Kidney glomerular epithelial cell (primary cell): ENCODE measurements at places on chromosomes 2 and 18.

- peak; percentile 58 for DNase-seq
Measured at GRCh38 chr2:210189452-210190138, 18.4 kb upstream of the KANSL1L start.

DNA sequence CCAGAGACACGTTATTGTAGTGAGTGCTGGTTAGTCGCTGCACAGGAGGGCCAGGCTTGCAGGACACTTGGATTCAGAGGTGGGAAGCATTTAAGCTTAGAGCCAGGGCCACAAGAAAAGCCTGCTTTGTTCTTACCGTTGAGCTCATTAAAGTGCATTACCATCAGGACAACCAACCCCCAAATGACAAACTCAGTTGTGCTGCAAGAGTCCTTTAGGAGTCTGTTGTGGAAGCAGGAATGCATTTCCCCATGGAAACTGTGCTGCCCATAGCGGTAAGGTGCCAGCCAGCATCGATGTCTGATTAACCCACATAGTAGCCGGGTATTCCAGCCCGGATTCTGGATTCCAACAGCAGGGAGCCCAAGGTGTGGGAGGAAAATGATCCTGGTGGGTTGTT, 23.4 kb upstream of the REEP1 start:
- no peak for DNase-seq

GRCh38 chr18:57397440-57398132, 37.6 kb upstream of the ONECUT2 start:
- no peak for DNase-seq

GRCh38 chr2:160494201-160494644, 616 bp upstream of the RBMS1 start:
- peak; percentile 24 for DNase-seq

- DNase-seq = peak; percentile 27
Measured at GRCh38 chr2:221283896-221284545, 288.1 kb downstream of the EPHA4 start.

GRCh38 chr2:113847144-113847543, 42.7 kb upstream of the ACTR3 start:
- DNase-seq = peak; percentile 66

- DNase-seq = peak; percentile 85
Measured at GRCh38 chr2:214730800-214731407, 78.6 kb downstream of the BARD1 start.

- peak; percentile 58 for DNase-seq
Measured at GRCh38 chr2:938181-939005, 12.3 kb upstream of the SNTG2 start.

- no peak for DNase-seq
Measured at GRCh38 chr2:234940527-234940926, 11.3 kb upstream of the SH3BP4 start.

- DNase-seq = no peak
Measured at GRCh38 chr2:168160897-168161296, 86.5 kb downstream of the STK39 start.

- no peak for DNase-seq
Measured at GRCh38 chr2:206565666-206566065, 76.6 kb upstream of the FAM237A start.

- no peak for DNase-seq
Measured at GRCh38 chr2:185241556-185241955, 497.0 kb upstream of the FSIP2 start.

- no peak for DNase-seq
Measured at GRCh38 chr2:42438685-42439084, 55.1 kb downstream of the KCNG3 start.

GRCh38 chr2:170024721-170025120, 153.2 kb upstream of the MYO3B start:
- DNase-seq = no peak

- no peak for DNase-seq
Measured at GRCh38 chr2:96150007-96150640, 4.9 kb upstream of the DUSP2 start.

- no peak for DNase-seq
Measured at GRCh38 chr2:66522611-66523376, 87.9 kb downstream of the MEIS1 start.

GRCh38 chr2:78175645-78176044, 653.5 kb upstream of the LRRTM4 start:
- DNase-seq = no peak

DNA sequence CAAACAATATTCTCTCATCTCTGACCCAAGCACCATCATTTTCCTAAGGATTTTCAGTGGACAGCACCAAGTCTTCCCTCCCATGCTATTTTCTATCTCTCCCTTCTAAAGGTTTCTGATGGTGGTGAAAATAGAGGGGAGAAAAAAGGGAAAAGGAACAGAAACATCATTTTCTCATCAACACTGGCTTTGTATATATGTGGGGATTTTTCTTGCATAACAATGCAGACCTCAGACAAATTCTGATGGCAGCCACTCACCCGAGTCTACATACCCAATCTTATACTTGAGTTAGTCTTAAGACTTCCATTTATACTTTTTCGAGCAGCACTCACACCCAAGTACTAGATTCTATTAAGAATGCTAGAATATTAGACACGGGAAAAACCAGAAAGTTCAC, 95.8 kb downstream of the TMEM163 start:
- no peak for DNase-seq

DNA sequence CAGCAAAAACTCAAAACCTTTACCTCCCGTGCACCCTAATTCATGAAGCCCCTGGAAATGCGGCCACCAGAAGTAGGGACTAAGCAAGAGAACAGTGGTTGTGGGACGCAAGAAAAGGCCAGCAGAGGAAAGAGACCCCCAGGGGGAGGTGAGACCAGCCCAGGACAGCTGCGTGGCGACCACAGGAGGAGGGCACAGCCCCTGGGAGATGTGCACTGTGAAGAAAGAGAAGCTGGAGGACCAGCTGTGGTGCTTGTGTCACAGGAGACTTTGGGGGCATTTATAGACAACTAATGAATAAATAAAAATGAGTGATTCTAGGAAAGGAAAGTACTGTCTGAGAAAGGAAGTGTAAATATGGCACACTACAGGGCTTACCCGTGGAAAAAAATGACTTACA, 263.8 kb downstream of the EIPR1 start:
- no peak for DNase-seq

GRCh38 chr2:37020212-37020886, 54.0 kb upstream of the STRN start:
- peak; percentile 1 for DNase-seq

GRCh38 chr2:44547718-44548117, 186.0 kb downstream of the CAMKMT start:
- DNase-seq = no peak

- DNase-seq = no peak
Measured at GRCh38 chr2:144481666-144482065, 38.3 kb downstream of the ZEB2 start.

- no peak for DNase-seq
Measured at GRCh38 chr2:159111346-159111927, 143.0 kb downstream of the TANC1 start.

GRCh38 chr18:79191956-79192355, 122.8 kb downstream of the ATP9B start:
- DNase-seq = no peak

DNA sequence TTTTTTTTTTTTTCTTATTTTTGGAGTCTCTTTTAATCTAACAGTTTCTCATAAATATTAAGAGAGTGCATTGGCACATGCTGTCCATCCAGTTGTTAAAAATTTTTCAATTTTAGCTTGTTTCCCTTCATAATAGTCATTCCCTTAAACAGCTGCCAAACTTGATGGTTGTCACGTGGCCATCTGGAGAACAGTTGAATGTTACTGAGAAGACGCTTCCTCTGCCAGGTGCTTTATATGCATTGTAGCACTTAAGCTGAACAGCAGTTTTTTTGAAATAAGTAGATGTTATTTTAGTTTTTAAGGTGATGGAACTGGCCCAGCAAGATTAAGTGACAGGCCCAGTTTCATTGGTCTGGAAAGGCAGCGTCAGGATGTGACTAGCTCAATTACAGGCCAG, 3.3 kb downstream of the SMARCAL1 start:
- no peak for DNase-seq

DNA sequence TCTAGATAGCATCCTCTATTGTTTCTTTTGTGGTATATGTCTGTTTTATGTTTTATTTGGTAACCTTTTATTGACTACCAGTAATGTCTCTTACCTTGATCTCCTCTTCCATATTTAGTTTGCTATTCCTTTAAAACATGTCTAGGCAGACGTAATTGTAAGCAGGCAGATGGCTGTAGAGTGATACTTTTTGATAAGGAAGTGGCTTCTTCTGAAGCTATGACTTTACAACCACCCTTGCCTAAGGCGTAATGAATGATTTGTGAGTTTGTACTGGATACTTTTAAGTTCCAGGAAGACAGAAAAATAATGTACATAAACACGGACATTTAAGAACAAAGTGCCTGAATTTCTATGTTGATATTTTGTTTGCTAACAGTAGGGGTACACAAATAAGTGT, 85.6 kb downstream of the ZNF804A start:
- DNase-seq = no peak

DNA sequence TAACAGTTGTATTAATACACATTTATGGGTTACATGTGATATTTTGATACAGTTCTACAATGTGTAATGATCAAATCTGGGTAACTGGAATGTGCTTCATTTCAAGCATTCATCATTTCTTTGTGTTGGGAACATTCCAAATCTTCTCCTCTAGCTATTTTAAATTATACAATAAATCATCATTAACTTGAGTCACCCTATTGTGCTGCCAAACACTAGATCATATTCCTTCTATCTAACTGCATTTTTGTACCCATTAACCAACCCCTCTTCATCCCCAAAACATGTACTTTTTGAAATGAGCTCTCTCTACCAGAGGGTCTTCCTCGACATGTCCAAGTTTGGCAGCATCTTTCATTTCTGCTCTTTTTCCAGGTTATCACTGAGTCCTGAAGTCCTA, 81.1 kb upstream of the TTC39C start:
- DNase-seq = peak; percentile 4

GRCh38 chr2:2828774-2829368, 497.8 kb upstream of the MYT1L start:
- no peak for DNase-seq

- DNase-seq = no peak
Measured at GRCh38 chr2:7031547-7032245, 114.5 kb downstream of the RNF144A start.

- peak; percentile 7 for DNase-seq
Measured at GRCh38 chr2:148586522-148587128, 57.9 kb upstream of the EPC2 start.

- DNase-seq = peak; percentile 45
Measured at GRCh38 chr18:27428716-27429475, 243.8 kb upstream of the CHST9 start.

DNA sequence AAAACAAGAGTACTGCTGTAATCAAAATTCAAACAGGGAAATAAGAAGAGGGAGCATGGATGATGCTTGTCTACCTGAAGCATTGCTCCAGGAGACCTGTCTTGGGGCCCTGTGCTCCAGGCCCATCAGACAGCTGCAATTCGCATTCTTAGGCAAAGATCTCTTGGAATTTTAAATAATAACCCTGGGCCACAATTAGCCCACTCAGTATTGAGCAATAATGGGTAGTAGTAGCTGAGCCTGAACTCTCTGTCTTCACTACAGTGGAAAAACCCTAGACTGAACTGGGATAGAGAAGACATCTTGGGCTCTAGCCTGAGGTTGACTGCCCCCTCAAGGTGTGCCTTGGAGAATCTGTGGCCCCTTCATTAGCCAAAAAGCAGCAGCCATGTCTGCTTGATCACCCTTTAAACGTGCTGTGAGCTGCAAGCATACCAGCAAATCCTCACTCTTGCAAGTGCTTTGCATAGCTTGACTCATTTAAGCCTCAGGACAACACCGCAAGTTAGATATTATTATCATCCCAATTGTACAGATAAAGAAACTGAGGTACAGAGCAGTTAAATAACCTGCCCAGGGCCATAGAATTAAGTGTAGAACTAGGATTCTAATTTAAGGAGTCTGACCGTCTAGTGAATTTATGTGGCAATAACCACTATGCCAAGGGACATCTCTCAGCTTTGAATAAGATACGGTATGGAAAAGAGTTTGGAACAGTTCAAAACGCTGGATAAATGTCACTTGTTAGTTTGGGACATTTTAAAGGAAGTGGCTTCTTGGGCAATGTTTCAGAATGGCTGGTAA, 69.0 kb downstream of the DDX1 start:
- DNase-seq = no peak

- DNase-seq = peak; percentile 87
Measured at GRCh38 chr2:20514596-20515269, 67.9 kb downstream of the RHOB start.

GRCh38 chr18:2627821-2628276, 27.7 kb upstream of the SMCHD1 start:
- DNase-seq = peak; percentile 5

GRCh38 chr18:2172881-2173280, 398.4 kb downstream of the METTL4 start:
- DNase-seq = no peak

GRCh38 chr2:65937379-65938160, 497.4 kb upstream of the MEIS1 start:
- peak; percentile 1 for DNase-seq

GRCh38 chr2:234949762-234950434, 1.9 kb upstream of the SH3BP4 start:
- DNase-seq = peak; percentile 99

GRCh38 chr2:26430826-26431225, 29.1 kb downstream of the DRC1 start:
- no peak for DNase-seq

DNA sequence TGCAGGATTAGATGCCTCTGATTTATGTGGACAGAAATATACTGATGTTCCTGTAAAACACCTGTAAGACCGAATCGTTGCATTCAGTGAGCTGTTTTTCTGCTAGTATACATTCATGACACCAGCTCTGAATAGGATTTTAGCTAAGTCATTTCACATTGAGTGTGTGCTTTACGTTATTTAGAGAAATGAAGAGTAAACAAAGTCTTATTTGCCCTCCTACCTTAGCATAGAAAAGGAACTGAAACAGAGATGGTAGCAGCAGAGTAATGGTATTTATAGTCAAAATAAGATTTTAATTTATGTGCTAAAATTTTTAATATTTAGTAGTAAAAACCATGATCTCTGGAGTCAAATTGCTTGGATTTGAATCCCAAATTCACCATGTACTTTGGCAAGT, 168.0 kb downstream of the CERS6 start:
- no peak for DNase-seq

DNA sequence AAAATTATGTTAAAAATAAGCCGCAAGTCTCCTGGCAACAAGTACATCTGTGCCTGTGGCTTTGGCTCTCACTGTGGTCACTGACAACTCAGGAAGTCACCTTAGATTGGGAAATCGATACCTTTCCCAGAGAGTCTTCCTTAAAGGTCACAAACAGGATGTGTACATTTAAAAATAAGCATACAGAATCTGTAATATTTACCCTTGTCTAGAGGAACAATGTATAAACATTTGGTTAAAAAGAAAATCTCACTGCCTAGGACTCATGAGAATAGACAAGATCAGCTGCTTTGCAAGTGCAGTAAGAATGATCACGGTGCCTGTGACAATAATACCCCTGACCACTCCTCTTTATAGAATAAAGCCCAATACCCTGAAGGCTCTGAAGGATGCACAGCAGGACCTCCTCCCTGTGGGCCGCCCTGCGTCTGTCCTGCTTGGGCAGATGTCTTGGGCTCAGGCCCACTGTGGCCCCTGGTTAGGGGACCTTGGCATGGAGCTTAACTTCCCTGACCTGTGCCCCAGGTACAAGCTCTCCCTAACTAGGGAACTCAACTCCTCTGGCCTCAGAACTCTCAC, 98.0 kb upstream of the MGAT4A start:
- DNase-seq = no peak

- DNase-seq = no peak
Measured at GRCh38 chr18:50662177-50662576, 102.3 kb downstream of the MAPK4 start.
